ENCODE measurements at places on chromosomes 3 and 15. TPM values are rescaled to one million over a fixed set of nuclear protein-coding genes. Genes with fewer than 3 reads are reported as not detected.

The RASL12 gene
- total RNA-seq: 6.7 TPM

The CAPN3 gene
- 2.4 TPM for total RNA-seq

The GOLGA8A gene
- total RNA-seq: 9.3 TPM

The MITF gene
- total RNA-seq: 3.0 TPM

The CD96 gene
- total RNA-seq: not detected

The SEMA3G gene
- total RNA-seq: 0.06 TPM

The GOLGA8G gene
- not detected for total RNA-seq

The ZNF662 gene
- 1.1 TPM for total RNA-seq

The DGKG gene
- total RNA-seq: not detected

The TMC3 gene
- total RNA-seq: not detected

The HAPLN3 gene
- 4.4 TPM for total RNA-seq

The CKMT1B gene
- total RNA-seq: not detected

The HHATL gene
- not detected for total RNA-seq

The HYAL1 gene
- 2.7 TPM for total RNA-seq

The LRRC28 gene
- 28.3 TPM for total RNA-seq

The ALCAM gene
- total RNA-seq: 11.7 TPM

The POTEB3 gene
- total RNA-seq: not detected

The FRMD5 gene
- total RNA-seq: 0.54 TPM

The CDCP1 gene
- 0.78 TPM for total RNA-seq

The ZIC1 gene
- not detected for total RNA-seq

The SEMA5B gene
- total RNA-seq: not detected

The P2RY14 gene
- not detected for total RNA-seq

The EHHADH gene
- total RNA-seq: 2.8 TPM

The NR2C2 gene
- 19.3 TPM for total RNA-seq

The CSPG5 gene
- not detected for total RNA-seq

The SEMA3F gene
- 10.4 TPM for total RNA-seq

The NSMCE3 gene
- 12.4 TPM for total RNA-seq

The GATA2 gene
- total RNA-seq: 5.1 TPM

The ANO10 gene
- total RNA-seq: 25.9 TPM

The ACKR2 gene
- total RNA-seq: 0.39 TPM

The TRH gene
- total RNA-seq: not detected

The GOLGA6L6 gene
- total RNA-seq: not detected

The NEIL1 gene
- 3.5 TPM for total RNA-seq

The LDHAL6B gene
- not detected for total RNA-seq

The TERC gene
- total RNA-seq: 179 TPM

The PLCB2 gene
- total RNA-seq: 0.10 TPM

The FBXO40 gene
- total RNA-seq: not detected

The KBTBD13 gene
- total RNA-seq: not detected

The MYO5C gene
- total RNA-seq: 0.25 TPM

The CHRD gene
- 1.0 TPM for total RNA-seq

The WHAMM gene
- 6.2 TPM for total RNA-seq

The ISL2 gene
- 0.37 TPM for total RNA-seq

The GRK7 gene
- total RNA-seq: not detected

The TLR9 gene
- total RNA-seq: not detected

The CPLX3 gene
- total RNA-seq: not detected

The ROPN1 gene
- not detected for total RNA-seq

The SCAANT1 gene
- not detected for total RNA-seq

The MKRN3 gene
- 0.37 TPM for total RNA-seq

The VEPH1 gene
- total RNA-seq: 25.2 TPM
